ENCODE measurements at places on chromosomes 2 and 18.

- no peak for DNase-seq
Measured at GRCh38 chr18:77110400-77110799, 22.2 kb downstream of the MBP start.

DNA sequence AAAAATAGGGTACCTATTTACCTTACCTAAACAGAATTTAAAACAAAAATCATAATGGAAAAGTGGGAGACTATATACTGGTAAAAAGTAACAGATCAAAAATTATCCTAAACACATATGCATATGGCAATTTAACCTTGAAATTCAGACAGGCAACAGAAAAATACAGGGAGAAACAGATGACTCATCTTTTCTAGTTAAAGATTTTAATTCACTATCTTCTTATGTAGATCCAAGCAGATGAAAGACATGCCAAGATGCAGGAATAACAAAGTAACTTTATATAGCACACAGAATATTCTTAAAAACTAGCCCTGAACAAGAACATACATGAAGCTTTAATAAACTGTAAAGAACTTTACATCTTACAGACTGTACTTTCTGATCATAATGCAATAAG is 30.9 kb downstream of the PRPF40A start:
- no peak for DNase-seq

DNA sequence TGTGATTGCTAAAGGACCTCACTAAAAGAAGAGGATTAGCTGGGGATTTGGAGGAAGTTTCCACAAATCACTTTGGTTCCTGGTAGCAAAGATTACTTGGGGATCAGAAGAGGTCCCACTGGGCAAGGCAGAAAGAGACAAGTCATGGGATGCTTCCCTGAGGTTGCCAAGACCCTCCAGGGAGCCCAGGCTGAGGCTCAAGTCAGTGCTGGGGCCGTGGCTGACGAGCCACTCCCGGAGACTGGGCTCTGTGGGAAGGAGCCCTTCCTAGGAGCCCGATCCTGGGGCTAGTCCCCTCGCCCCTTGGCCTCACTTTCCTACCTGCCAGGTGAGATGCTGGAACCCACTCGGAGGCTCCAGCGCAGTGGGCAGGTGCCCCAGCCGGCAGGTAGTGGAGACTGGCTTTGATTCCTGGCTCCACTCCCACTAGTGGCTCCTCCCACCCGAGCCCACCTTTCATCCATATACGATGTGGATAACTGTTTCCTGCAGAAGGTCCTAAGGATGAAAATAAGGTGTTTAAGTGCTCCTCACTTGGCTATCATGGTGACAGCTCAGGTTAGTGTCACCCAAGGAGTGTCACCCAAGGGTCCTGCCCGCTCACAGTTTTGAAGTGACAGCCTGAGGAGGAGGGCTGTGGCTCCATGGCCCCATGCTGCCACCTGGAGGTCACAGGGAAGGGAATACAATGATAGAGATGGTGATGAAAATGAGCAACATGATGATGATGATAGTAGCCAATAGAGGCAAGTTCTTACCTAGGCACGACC is 100.5 kb downstream of the CAPN13 start:
- peak; percentile 71 for DNase-seq

DNA sequence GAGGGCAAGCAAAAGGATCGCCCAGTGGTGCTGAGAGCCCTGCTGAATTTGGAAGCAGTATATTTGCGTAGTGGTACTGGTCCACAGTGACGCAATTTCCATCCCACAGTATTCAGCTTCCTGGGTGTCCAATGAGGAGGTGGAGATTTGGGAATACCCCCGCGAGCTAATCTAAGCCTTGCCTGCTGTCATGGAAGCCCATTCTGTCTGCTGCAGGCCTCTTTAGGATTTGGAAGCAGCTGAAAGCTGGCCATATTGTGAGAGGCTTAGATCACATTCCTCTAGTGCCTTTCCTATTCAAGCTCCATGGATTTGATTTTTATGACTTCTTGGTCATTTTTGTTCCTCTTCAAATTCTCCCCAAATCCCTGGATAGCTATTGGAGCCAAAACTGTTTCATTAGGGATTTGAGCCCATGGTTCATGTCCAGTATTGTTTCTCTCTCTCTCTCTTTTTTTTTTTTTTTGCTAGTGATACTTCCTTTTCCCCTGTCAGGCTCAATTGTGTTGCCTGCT is 22.3 kb upstream of the DYNC2LI1 start:
- DNase-seq: no peak

DNA sequence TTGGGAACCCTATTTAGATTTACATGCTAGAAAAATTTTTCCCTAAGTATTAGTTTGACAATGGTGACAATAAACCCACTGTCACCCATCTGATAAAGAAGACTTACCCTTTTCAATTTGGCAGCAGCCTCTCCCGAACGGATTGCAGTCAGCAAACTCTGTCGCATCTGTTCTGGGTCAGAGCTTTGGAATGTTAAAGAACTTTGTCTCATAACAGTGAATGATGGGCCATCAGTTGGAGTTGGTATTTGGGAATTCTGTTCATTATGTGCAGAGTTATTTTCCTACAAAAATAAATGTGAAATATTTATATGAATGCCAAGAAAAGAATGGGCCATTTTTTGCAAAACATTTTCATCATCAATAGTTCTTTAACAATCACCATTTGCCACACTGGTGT is 70.8 kb upstream of the GRB14 start:
- no peak for DNase-seq

DNA sequence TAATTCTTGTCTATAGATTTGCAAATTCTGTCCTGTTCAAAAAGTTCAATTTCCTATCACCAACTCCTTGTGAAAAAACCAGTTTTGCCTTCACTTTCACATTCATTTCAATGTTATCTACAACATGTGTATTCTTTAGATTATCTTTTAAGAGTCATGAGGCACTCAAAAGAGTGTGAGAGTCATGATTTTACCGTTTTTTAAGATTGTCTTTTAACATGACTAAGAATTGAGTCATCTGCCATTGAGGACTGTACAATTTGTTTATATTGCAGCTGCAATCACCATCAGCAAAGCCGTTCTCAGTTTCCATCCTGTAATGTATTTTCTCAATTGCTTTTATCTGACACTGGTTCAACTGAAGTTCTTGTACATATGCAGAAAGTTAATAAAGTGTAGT is 275.8 kb downstream of the LNPK start:
- no peak for DNase-seq

DNA sequence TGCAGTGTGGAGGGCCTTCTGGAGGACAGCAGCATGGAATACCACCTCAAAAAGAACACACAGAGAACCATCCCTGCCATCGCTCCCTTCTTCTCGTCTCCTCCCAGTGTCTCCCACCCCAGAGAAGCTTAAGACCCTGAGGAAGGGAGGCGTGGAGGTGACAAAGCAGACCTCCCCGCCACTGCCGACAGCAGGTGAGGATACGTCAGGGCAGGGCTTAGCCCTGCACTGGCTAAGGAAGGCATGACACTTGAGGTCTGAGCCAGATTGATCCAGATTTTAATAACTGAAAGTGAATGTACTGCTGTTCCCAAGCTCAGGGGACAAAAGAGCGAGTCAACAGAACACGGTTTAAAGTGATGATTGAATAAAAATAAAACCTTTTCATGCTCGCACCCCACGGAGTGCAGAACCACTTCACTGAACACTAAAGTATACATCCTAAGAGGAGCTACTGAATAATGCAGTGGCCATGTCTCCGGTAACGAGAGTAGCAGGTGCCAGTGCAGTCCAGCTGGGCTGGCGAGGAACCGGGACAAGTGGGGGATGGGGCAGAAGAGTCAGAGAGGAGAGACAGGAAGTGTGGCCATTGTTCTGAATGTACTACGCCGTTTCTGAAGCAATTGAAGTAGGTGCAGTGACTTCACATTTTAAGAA is 391.0 kb downstream of the CDH2 start:
- DNase-seq: no peak

DNA sequence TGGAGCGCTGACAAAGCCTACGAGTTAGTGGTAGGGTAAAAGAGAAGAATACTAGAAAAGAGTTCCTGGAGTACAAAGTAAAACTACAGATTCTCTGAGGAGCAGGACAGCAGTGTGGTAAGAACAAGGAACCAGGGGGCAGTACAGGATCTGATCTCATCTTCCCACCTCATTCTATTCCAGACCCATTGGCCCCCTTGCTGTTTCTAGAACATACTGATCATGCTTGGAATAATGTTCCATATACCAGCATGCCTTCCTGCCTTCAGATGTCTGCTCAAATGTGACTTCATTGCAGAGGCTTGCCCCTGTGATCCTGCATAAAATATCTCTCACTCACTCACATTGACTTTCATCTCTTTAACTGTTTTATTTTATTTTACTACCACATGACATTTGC is 19.3 kb downstream of the MSGN1 start:
- DNase-seq: no peak

GRCh38 chr18:75083131-75083530 is 125.8 kb downstream of the PTGR3 start:
- no peak for DNase-seq

DNA sequence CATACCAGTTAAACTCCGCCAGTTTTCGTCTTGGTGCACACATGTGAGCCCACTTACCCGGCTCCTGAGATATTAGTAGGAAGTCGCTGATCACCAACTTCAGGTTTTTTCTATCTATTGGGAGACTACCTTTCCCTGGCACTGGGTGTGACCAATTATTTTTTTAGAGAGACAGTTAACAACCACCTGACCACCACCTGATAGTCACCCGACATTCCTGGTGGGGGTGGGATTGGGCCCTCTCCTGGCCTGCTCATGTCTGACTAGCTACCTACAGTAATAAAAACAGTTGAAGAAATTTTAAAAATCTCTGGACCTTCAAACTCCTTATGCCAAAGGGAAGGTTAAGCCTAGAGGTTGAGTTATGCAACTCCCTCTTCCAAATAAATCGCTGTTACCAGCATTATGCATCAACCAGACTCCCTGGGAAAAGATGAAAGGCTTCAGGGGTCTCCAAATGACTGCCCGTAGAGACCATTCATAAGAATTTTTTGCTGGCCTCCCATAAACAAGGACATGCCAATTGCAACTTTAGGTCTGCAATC is 27.8 kb downstream of the CREG2 start:
- DNase-seq: no peak

DNA sequence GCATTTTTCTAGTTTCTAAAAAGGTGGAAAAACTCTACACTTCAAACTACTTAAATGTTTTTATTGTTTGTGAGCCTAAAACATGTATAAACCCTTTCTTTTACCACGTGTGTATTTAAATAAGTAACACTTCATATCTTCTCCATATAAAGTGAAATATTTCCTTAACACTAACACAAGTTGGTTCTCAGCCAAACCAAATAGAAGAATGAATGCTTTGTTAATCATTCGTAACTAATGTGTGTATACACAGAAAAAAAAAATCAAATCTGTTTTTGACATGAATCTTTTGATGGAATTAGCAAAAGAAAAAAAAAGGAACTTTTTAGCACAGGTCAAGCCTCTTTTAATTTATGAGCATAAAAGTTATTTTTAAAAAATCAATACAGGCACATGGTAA is 89.3 kb downstream of the EHBP1 start:
- no peak for DNase-seq

DNA sequence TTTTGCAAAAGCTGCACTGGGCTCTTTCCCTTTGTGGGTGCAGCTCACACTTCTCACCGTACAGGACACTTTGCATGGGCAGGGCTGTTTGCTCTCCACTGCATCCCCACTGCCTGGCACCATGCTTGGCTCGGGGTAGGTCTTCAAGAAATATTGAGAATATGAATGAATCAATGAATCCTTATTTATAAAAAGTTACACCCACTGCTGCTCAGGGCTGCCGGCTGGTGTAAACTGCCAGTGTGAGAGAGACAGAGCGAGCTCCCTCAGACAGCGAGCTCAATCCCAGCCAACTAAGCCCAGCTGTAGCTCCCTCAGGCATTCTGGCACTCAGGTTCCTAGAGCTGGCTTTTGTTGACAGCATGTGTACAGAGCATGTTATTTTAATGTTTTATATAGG is 3.4 kb downstream of the TMEM185B start:
- no peak for DNase-seq

DNA sequence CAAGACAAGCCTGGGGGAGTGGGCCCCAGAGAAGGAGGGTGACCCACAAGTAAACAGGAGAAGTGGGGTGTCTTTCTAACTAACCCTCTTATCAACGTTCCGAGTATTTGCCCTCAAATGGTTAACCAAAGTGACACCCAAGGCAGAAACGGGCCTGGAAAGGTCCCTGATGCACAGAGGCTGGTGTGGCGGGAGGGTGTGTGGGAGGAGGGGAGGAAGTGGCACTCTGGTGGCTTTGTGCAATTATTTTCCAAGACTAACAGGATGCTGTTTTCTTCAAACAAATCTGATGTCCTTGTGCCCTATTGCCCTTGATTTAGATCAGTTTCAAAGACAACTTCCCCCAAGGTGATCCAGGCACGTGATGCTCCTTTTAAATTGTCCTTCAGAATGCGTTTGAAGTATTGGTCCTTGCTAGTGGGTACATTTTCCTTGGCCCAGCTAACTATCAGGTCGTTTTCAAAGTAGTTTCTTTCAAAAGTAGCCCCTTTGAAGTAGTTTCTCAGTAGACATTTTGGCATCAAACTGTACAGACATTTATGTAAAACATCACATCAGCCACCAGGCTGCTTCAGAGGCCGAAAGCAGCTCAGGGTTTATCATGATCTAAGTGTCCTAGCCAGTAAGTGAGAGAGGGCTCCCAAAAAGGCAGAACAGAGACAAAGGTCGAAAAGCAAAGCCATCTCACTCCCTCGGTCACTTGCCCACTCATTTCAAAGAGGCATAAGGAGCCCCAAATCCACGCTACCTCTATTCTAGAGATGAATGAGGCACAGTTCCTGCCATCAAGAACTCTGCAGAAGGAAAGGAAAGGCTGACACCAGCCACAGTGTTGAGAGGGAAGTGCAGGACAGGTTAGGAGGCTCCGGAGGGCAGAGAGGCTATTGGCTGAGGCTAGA is 371.1 kb upstream of the ID2 start:
- DNase-seq: no peak

- peak; percentile 7 for DNase-seq
Measured at GRCh38 chr2:240881913-240882312, 13.3 kb downstream of the AGXT start.

GRCh38 chr2:235608200-235608887 is 114.5 kb downstream of the AGAP1 start:
- no peak for DNase-seq

DNA sequence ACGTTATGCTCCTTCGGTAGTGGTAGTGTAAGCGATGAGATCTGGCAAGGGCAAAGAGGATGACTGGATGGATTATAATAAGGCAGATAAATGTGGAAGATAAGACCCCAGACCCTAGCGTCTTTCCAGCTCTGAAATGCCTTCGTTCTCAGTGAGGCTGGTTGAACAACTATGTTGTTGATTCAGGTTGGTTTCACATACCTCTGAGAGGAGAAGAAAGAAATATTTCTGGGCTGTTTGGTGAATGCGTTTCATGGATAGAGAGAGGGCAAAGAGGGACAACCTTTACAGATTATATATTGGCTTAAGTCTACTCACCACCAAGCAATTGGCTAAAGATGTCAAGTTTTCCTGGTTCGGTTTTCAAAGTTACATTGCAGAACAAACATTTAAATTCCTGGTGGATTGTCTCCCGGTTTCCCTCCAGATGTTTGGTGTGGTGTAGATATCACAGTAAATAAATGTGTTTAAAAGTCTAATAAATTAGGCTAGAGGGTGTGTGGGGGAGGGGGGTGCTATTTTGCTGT is 190.1 kb upstream of the GLI2 start:
- DNase-seq: no peak

- DNase-seq: no peak
Measured at GRCh38 chr2:230400454-230400853, 15.5 kb upstream of the SP100 start.

Data from CD4-positive, CD25-positive, alpha-beta regulatory T cell (primary cell).